ENCODE measurements at places on chromosomes 1 and 21. TPM values are rescaled to one million over a fixed set of nuclear protein-coding genes. Genes with fewer than 3 reads are reported as not detected.

NEGR1 gene
- 26.9 TPM for total RNA-seq

LZIC gene
- total RNA-seq, result 39.1 TPM

JAK1 gene
- total RNA-seq, result 134 TPM

DNA sequence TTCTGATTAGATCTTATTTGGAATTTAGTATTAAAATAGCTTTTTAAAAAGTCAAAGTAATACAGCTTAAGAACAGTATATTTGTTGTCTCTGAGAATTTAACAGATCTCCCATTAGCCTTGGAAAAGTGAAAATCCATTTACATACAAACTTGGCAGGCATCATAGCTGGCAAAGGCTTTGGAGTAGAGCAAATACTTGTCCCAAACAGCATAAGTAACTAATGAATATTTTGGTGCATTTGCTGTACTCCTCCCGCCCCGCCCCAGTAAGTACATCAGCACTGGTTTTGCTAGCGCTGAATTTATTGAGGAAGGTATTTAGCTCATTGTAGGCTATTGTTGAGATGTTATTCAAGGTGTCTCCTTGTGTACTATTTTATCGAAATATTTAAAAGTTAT, 417.7 kb upstream of the KAZN start:
- DNase-seq, result no peak

DNA sequence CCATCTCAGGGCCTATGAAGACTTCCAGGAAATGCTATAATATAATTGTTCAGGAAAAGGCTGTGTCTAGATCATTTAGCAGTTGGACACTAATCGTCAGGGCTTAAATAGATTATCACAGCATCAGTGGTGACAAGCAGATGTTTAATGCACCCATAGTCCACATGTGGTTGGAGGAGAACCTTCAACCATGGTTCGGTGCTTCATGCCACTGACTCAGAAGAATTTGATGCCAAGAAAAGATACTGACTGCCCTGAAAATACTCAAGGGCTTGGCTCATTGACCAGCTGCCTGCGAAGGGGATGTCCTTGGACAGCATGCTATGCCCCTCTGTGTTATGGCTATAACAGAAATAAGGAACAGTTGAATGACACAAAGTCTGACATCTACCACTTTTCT, 175.7 kb downstream of the HHIPL2 start:
- no peak for DNase-seq

ZNF648 gene
- not detected for total RNA-seq

DNA sequence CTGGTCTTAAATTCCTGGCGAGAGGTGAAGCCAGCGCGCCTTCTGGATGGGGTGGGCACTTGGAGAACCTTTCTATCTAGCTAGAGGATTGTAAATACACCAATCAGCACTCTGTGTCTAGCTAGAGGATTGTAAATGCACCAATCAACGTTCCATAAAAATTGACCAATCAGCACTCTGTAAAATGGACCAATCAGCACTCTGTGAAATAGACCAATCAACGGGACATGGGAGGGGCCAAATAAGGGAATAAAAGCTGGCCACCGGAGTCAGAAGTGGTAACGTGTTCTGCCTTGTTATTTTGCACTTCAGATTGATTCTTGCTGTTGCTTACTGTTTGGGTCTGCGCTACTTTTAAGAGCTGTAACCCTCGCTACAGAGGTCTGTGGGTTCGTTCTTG, 12.0 kb upstream of the LIN9 start:
- DNase-seq, result no peak

GBP5 gene
- total RNA-seq, result 4.2 TPM

GRCh38 chr1:245166471-245166885, 11.7 kb downstream of the KIF26B start:
- no peak for DNase-seq

- DNase-seq, result no peak
Measured at GRCh38 chr1:169086603-169087455, 19.7 kb upstream of the ATP1B1 start.

DNA sequence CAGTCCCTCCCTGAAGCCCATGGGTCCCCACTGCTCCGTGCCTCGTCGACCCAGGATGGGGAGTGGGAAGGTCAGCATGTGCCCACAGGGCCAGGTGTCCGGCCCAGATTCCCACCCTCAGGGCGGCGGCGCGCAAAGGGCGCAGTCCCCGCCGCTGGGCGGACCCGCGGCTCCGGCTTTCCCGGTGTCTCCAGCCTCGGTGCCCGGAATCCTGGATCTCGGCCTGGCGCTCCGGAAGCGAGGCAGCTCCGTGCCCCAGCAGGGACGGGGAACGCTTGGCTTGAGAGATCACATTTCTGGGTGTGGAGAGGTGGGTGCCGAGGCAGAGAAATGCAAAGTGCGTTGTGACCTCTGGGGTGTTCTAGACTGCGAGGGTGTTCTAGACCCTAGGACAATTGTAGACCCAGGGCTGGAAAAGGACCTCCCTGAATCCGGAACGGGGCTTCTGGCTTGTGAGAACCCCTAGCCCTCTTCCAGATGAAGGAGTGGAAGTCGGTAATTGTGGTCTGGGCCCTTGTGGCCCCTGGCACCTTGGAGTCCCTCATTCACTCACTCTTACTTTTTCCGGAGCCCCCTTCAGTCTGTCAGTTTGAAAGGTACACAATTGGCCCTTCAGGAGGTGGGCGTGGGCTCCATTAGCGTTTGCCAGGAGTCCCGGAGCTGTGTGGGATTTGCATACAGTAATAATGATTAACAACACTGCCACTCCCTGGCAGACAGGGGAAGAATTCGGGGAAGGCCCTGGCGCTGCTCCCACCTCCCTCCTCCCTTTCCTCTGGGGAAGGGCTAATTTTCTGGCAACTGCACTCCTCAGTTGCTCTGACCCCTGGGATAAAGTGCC, 1.6 kb upstream of the KCND3 start:
- DNase-seq, result peak; percentile 60

DNA sequence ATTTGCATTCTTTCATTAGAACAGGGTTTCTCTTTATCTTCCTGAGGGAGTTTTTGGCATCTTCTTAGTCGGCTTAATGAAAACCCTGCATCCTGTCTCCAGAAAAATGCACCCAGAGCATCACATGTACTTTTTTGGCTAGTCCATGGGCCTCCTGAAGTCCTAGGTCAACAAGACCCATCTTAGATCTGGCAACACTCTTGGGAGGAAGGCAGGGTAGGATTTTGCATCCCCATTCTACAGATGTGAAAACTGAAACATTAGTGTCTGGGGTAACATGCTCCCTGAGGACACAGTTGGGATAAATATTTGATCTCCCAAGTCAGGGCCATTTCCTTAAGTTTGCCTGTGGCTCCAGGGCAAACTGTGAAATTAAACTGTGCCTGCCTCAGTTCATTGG, 40.0 kb upstream of the HMGB4 start:
- no peak for DNase-seq

KCNK1 gene
- total RNA-seq, result 24.5 TPM

CYP4A22 gene
- total RNA-seq, result 0.86 TPM

S100A5 gene
- not detected for total RNA-seq

DNA sequence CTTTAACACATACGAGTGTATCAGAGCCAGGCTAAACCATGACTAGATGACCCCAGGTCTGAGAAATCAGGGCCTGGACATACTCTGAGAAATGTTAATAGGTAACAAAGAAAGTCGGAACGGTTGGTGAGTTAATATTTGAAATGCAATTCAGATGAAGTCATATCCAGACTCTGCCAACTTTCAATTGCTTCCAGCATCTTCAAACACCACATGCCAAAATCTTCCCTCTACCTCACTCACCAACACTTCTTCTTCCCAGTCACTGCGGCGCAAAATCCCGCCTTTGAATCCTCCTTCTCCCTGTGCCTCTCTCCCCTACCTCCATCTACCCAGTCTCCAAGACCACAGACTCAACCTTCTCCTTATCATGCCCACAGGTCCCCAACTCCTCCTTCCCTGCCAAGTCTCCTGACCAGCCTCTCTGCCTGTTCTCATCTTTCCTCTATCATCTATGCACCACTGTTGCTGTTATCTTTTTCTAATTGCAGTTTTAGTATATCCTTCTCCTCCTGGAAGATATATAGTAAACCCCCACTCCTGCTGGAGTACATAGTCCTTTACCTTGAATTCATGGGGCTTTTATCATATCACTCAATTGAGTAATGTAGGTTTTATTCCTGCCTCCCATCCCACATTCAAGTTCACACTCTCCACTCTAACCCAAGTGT, 41.3 kb downstream of the ZBTB18 start:
- DNase-seq, result peak; percentile 44

DNA sequence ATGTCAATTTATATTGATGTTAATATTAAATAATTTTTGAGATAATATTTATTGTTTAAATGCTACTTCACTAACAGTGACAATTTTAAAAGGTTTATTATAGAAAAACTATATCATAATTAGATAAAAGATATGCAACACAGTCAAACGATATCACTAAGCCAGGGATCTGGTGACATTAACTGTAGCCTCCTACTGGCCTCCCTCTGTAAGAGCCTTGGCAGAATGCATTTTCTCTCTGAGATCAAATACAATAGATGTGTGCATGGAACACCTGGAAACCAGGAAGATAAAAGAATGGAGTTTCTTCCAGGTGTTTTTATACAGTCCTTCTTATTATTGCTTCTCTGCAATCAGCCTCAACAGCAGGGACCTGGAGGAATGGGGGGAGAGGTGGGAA, 1762.1 kb downstream of the BRINP3 start:
- no peak for DNase-seq

DYRK1A gene
- 70.2 TPM for total RNA-seq

GRCh38 chr1:220879076-220879508, at the start of gene HLX:
TSS of gene HLX (plus strand) at chr1:220879443. CDS start at chr1:220879858, 415 bp downstream.
- peak; percentile 84 for DNase-seq

DNA sequence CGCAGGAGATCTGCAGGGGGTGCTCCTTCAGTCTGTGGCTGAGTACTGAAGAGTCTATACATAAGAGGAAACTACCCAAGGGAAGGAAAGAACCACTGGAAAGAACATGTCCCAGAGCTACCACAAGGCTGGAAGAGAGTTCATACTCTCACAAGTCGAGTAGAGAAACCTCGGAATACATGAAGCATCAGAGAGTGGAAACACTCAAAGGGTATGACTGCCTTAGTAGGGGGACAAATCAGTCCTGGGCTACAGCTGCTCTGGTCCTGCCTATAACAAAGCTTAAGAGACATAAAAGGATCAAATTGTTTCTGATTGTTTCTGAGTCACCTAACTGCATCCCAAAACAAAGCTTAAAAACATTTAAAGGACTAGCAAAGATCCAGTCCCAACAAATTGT, 27.4 kb downstream of the TMEM50B start:
- DNase-seq, result no peak

GRCh38 chr21:44887126-44887806, 13.8 kb upstream of the PTTG1IP start:
- DNase-seq, result no peak

DNA sequence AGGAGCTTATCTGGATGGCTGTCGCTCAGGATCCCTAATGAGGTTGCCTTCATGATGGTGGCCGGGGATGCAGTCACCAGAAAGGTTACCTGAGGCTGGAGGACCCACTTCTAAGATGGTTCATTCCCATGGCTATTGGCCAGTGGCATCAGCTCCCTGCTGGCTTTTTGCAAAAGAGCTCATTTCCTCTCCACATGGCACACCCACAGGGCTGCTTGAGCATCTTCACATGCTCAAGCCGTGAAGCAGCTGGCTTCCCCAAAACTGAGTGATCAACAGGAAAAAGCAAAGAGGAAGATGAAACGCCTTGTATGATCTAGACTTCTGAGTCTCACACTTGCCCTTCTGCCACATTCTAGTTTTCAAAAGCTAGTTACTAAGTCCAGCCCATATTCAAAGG, 124.6 kb upstream of the CXADR start:
- DNase-seq, result no peak

- DNase-seq, result no peak
Measured at GRCh38 chr1:217661407-217661806, 30.3 kb downstream of the SPATA17 start.

Measured in mucosa of gallbladder (tissue), 1 donor.